ENCODE measurements at places on chromosomes 2 and 18. TPM values are rescaled to one million over a fixed set of nuclear protein-coding genes. Genes with fewer than 3 reads are reported as not detected.

- no peaks in the 10 kb centered on the region for H3K27me3 ChIP-seq
- H3K36me3 ChIP-seq, result no peaks in the 10 kb centered on the region
Observed at GRCh38 chr2:105042189-105042588, 4.3 kb downstream of the MRPS9 start.

- H3K4me3 ChIP-seq, result no peak overlapping the region
- H3K27me3 ChIP-seq, result no peaks in the 10 kb centered on the region
- no peaks in the 10 kb centered on the region for H3K4me1 ChIP-seq
- DNase-seq, result no peak
- H3K36me3 ChIP-seq, result peaks cover 11% of the 10 kb centered on the region
- H3K27ac ChIP-seq, result no peak overlapping the region
Observed at GRCh38 chr2:67649331-67650261, 252.5 kb downstream of the ETAA1 start.

DNA sequence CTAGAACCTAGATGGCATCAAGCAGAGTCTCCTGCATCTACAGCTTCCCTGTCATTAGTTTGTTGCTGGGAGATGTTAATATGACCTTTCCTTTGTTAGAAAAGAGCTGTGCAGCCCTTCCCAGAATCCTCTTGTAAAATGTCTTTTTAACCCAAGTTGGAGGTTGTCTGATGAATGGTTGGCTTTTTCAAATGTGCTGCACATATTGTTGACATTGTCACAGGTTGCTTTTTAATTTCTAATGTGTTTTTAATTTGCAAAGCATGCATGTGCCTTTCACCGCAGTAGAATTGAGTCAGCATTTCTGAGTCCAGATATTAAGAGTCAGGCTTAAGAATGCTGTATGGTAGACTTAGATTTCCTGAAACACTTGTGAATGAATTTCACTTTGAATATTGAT, 120.8 kb downstream of the GREB1L start:
- DNase-seq, result no peak
- no peaks in the 10 kb centered on the region for H3K4me1 ChIP-seq
- H3K36me3 ChIP-seq, result no peaks in the 10 kb centered on the region
- peaks cover 15% of the 10 kb centered on the region for H3K27me3 ChIP-seq
- no peak overlapping the region for H3K4me3 ChIP-seq

The CDK15 gene
- not detected for polyA plus RNA-seq
